NCI-H2107 (cell line): ENCODE measurements at places on chromosomes 4 and X.

DNA sequence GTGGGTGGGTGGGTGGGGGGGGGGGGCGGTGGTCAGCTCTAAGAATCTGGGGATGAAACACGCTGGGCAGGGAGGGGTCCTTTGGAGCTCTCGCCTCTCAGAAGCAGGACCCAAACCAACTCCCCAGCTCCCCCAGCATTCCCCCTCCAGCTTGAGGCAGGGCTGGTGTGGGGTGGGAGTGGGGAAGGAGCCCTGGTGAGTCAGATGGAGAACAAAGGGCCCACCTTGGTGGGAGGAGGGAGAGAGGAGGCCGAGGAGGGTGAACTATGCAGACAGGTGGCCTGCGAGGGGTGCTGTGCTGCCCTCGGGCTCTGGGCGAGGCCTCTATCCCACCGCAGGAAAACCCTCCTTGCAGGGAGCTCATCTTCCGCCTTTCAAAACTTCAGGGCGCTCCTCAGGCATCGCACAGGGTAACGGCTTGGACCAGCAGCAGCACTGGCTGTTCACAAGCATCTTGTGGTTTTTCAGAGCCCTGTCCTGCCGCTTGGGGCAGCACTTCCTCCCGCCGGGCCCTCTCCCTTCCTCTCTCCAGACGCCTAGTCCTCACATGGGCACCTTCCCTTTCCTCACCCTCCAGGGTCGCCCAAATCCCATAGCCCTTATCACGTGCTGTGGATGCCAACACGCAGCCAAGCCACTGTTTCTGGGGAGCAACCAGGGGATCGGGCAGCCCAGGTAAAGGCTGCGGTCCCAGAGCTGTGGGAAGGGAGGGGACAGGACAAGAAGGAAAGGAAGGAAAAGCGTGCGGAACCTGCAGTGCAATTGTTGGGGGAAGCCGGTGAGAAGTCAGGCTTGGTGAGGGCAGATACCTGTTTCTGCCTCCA lies 34.0 kb upstream of the GRPEL1 start:
- DNase-seq = no peak

- DNase-seq = peak; percentile 56
These were observed 99.6 kb upstream of the AFAP1 start for GRCh38 chr4:8039290-8039689.

GRCh38 chrX:2584251-2585157 lies 83.7 kb upstream of the DHRSX start:
- DNase-seq = no peak

- DNase-seq = no peak
These were observed 225.5 kb upstream of the JADE1 start for GRCh38 chr4:128583753-128584712.

GRCh38 chr4:38740303-38740702 lies 42.5 kb downstream of the TLR10 start:
- DNase-seq = no peak

GRCh38 chr4:38769857-38770256 lies 12.9 kb downstream of the TLR10 start:
- DNase-seq = no peak

DNA sequence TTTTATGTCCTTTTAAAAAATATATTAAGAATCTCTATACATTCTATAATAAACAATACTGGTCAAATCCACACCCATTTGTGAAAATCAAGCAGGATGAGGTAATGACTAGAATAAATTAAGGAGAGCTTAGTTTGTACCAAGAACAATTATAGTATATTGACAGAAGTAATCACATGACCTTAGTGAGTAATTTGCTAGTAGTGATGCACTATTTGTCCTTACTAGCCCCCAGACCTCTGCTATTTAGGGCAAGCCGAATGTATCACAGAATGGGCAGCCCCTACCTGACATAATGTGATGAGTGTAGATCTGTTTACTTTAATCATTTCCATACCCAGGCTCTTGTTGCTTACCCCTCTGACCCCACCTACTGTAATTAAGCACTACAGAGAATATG lies 15.8 kb downstream of the ATP1B4 start:
- no peak for DNase-seq

DNA sequence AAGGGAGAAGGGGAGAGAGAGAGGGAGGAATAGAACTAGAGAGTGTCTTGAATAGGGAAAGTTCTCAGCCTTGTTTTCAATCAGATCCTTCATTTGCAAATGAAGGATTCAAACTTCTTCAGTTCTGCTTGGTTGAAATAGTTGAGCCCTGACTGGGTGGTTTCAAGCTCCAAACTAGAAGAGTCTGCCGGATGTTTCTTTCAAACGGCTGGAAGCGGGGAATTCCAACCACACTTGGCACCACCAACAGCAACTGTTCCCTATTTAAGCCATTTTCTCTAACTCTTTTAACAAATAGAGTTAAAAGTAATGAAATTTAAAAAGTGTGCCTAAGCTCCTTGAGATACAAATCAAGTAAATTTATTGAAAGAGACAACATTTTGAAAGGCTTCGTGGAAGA lies 67.5 kb upstream of the DDX60 start:
- DNase-seq = no peak

GRCh38 chrX:69268611-69269010 lies 103.4 kb upstream of the PJA1 start:
- no peak for DNase-seq

GRCh38 chr4:123740236-123740635 lies 343.6 kb downstream of the SPRY1 start:
- no peak for DNase-seq

- no peak for DNase-seq
These were observed 71.9 kb downstream of the ARSJ start for GRCh38 chr4:113907559-113907958.

- DNase-seq = no peak
These were observed 56.6 kb downstream of the AREG start for GRCh38 chr4:74501579-74501978.

DNA sequence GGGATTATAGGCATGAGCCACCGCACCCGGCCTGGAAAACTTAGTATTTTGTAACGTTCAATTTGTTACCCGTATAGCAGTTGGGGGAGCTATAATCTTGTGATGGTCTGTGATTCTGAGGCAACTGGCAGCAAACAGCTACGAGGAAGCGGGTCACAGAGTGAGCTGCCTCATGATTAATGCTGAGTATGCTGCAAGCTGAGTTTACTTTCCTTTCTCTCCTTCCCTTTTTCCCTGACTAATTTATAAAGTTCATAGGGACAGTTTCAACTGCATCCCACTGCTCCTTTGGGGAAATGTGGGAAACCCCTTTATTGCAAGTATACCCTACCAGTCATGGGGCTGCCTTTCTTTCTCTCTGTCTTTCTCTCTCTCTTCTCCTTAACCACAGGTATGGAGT lies 17.7 kb upstream of the ELOVL6 start:
- DNase-seq = no peak

GRCh38 chr4:79050541-79050880 lies 111.3 kb upstream of the PAQR3 start:
- DNase-seq = no peak

GRCh38 chr4:74297539-74297938 lies 10.7 kb upstream of the EPGN start:
- no peak for DNase-seq

GRCh38 chrX:154437971-154438893 lies 1.3 kb downstream of the GDI1 start:
- no peak for DNase-seq
